Naive thymus-derived CD8-positive, alpha-beta T cell (primary cell): ENCODE measurements at places on chromosomes 2 and 18. TPM values are rescaled to one million over a fixed set of nuclear protein-coding genes. Genes with fewer than 3 reads are reported as not detected.

GRCh38 chr2:235095569-235095968 is 143.8 kb downstream of the SH3BP4 start:
- H3K27ac ChIP-seq: no peak overlapping the region
- no peak for DNase-seq
- H3K27me3 ChIP-seq: peaks cover 25% of the 10 kb centered on the region
- no peak overlapping the region for H3K4me3 ChIP-seq
- H3K36me3 ChIP-seq: no peaks in the 10 kb centered on the region
- H3K4me1 ChIP-seq: no peaks in the 10 kb centered on the region

DNA sequence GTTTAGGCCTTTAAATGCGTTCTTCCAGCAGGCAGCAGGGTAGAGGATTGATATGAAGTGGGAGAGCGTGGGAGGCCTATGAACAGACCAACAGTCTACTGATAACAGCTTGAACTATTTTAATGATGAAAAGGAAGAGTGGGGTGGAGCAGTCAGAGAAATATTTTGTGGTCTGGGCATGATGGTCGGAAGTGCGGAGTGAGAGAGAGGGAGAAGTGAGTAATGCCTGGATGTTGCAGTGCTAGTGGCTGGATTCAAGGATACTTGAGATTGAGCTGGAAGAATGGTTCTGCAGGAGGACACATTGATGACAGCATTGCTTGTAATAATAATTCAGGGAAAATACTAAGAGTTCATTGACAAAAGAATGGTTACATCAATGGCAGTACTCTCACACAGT is 151.0 kb upstream of the DAPL1 start:
- no peaks in the 10 kb centered on the region for H3K4me1 ChIP-seq
- no peak for DNase-seq
- no peak overlapping the region for H3K4me3 ChIP-seq
- no peaks in the 10 kb centered on the region for H3K27me3 ChIP-seq
- H3K27ac ChIP-seq: no peak overlapping the region

- no peak for DNase-seq
- H3K4me3 ChIP-seq: no peak overlapping the region
- no peaks in the 10 kb centered on the region for H3K4me1 ChIP-seq
- no peak overlapping the region for H3K27ac ChIP-seq
- H3K27me3 ChIP-seq: no peaks in the 10 kb centered on the region
- no peaks in the 10 kb centered on the region for H3K36me3 ChIP-seq
Measured at GRCh38 chr2:193907561-193907960, 1712.8 kb upstream of the TMEFF2 start.

PARD3B gene
- 0.23 TPM for polyA plus RNA-seq

PLGLB1 gene
- 2.6 TPM for polyA plus RNA-seq

CREG2 gene
- not detected for polyA plus RNA-seq
